ENCODE measurements at places on chromosomes 2 and 18. TPM values are rescaled to one million over a fixed set of nuclear protein-coding genes. Genes with fewer than 3 reads are reported as not detected.

HTR2B gene
- total RNA-seq = 33.0 TPM

VIL1 gene
- total RNA-seq = not detected

NDUFAF7 gene
- total RNA-seq = 11.1 TPM

RASGRP3 gene
- total RNA-seq = 5.9 TPM

SULT1C3 gene
- not detected for total RNA-seq

GPAT2 gene
- 10.2 TPM for total RNA-seq

EMILIN1 gene
- total RNA-seq = 81.3 TPM

NTSR2 gene
- total RNA-seq = not detected

DSG4 gene
- total RNA-seq = not detected

MTCL1 gene
- 60.6 TPM for total RNA-seq

SOCS6 gene
- total RNA-seq = 26.2 TPM

NCKAP5 gene
- 1.7 TPM for total RNA-seq

SERPINB2 gene
- total RNA-seq = 67.6 TPM

CNRIP1 gene
- total RNA-seq = 46.9 TPM

STAT4 gene
- 0.54 TPM for total RNA-seq

CYTIP gene
- total RNA-seq = 0.82 TPM

CD226 gene
- total RNA-seq = 0.99 TPM

PSME4 gene
- 43.9 TPM for total RNA-seq

TPO gene
- total RNA-seq = not detected

CACNB4 gene
- total RNA-seq = 4.8 TPM

SERPINB11 gene
- total RNA-seq = not detected

CRIM1 gene
- 108 TPM for total RNA-seq

DYNAP gene
- total RNA-seq = not detected

RND3 gene
- 321 TPM for total RNA-seq

KCNIP3 gene
- total RNA-seq = 2.9 TPM

RGPD4 gene
- total RNA-seq = 0.16 TPM

PIEZO2 gene
- total RNA-seq = 1.6 TPM

DGKD gene
- 4.1 TPM for total RNA-seq

EPAS1 gene
- 41.5 TPM for total RNA-seq

ARHGAP25 gene
- 0.36 TPM for total RNA-seq

SPP2 gene
- total RNA-seq = not detected

SKOR2 gene
- not detected for total RNA-seq

TRIM54 gene
- not detected for total RNA-seq

GPBAR1 gene
- total RNA-seq = not detected

ADAM23 gene
- 7.8 TPM for total RNA-seq

TUBB8B gene
- not detected for total RNA-seq

IL36B gene
- total RNA-seq = not detected

ABCG5 gene
- total RNA-seq = not detected

MGAT4A gene
- total RNA-seq = 0.36 TPM

FSIP2 gene
- total RNA-seq = 1.6 TPM

BCL2L11 gene
- total RNA-seq = 2.2 TPM
